ENCODE measurements at places on chromosomes 3 and 15.

DNA sequence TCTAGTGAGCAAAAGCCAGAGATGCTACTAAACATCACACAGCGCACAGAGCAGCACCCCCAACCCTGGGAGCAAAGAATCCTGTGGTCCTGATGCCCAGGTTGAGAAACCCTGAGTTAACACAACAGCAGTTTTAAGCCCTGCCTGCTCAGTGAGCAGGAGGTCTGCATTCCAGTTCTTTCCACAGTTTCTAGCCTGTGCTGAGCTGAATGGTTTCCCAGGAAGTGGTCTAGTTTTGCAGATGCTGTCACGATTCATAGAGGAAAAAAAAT, 171.1 kb upstream of the PROK2 start:
- DNase-seq: no peak

DNA sequence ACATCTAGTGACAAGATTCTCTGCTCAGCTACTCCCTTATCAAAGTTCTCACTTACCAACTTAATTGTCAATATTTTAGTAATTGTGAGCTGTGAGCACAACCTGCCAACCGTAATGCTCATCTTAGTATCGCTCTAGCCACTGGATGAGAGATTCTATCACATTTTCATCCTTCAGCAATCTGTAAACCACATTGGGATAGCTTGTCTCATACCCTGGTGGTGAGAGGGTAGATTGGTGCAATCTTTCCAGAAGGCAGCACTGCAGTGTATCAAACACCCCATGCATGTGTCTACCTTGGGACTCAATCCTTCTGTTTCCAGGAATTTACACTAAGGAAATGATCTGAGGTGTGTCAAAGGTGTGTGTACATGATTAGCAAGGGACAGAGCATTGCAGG, 18.9 kb upstream of the ATP8B4 start:
- no peak for DNase-seq

DNA sequence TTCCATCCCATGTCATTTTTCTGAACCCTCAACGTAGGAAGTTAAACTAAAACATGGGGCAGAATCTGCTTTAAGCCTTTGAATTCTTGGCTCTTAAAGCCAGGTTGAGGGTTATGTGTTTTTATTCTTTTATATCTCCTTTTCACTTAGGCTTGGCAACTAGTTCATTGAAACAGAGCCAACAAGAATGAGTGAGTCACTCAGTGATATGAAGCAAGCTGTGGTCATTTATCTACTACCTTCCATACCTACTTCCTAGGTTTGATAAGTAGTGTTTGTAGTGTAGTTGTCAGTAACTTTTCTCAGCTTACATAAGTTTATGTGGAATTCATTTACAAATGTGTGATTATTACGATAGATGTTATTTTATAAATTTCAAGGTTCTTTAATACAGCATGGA, 67.4 kb downstream of the SNRPN start:
- DNase-seq: no peak

- DNase-seq: no peak
Measured at GRCh38 chr15:40436116-40436891, 4.4 kb upstream of the BAHD1 start.

GRCh38 chr3:89795506-89795905, 688.1 kb downstream of the EPHA3 start:
- DNase-seq: no peak

DNA sequence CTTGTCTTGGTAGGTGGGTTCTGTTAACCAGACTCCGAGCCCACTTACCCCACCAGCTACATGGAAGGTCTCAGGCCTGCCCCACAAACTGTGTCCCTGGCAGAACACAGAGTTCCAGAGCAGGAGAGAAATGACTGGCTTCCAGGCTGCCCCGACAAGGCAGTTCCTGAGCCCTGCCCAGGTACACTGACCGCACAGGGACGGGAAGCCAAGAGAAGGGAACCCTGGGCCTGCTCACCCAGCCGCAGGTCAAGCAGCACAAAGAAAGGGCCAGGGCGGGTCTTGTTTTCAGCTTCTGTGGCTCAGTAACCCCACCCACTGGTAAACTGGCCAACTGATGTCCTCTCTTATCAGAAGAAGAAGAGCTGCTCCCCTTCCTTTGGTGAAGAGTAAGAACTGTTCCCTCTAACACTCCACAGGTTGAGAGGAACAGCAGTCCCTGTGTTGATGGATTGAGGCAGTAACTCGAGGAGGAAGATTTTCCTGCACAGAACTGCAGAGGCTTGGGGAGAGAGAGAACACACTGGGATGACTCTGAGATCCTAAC, 68.4 kb downstream of the CRTC3 start:
- DNase-seq: peak; percentile 35

- no peak for DNase-seq
Measured at GRCh38 chr3:188531210-188531609, 377.3 kb downstream of the LPP start.

DNA sequence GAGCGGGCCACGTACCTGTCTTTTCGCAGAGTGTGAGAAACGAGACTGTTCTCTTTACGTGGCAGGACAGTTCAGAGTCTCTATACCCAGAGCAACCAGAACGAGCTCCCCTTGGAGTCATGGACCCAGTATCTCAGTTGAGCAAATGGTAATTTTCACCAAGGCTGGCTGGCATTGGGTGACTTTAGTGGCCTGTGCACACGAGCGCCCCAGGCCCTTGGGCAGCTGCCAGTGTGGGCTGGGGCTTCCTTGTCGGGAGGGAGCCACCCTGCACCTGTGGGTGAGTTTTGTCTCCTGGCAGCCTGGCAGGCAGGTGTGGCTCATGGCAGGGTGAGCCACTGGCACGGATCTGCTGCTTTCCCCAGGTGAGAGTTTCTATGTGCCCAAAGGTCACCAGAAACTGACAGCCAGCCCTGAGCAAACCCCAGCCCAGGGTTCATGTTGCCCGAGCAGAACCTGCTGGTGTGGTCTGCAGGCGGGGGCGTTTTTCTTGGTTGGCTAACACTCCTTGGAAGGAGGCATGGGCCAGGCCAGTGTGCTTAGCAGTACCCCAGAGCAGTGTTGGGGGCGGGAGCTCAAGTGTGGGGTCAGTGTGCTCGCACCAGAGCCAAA, 135.0 kb downstream of the TJP1 start:
- no peak for DNase-seq

GRCh38 chr15:46270481-46271147, 635.8 kb downstream of the SQOR start:
- DNase-seq: no peak

- DNase-seq: no peak
Measured at GRCh38 chr3:17894434-17895060, 152.1 kb upstream of the TBC1D5 start.

- DNase-seq: no peak
Measured at GRCh38 chr3:155382396-155383042, 89.0 kb upstream of the STRIT1 start.

- no peak for DNase-seq
Measured at GRCh38 chr3:194667363-194667762, 4.6 kb downstream of the LSG1 start.

DNA sequence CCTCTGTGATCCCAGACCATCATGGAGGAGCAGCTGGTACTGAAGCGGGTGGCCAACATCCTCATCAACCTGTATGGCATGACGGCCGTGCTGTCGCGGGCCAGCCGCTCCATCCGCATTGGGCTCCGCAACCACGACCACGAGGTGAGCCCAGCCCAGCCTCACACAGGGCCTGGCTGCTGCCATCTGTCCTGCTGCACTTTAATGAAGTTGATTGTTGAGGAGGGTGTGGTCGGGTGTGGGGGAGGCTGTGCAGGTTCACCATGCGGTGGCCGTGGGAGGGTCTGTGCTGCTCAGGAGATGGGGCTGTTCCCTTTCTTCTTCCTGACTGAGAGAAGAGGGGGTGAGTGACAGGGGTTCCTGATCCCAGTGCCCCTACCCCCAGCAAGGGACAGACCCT, 30.6 kb downstream of the ACAD9 start:
- no peak for DNase-seq

- DNase-seq: no peak
Measured at GRCh38 chr15:90189781-90190467, 11.2 kb upstream of the SEMA4B start.

- no peak for DNase-seq
Measured at GRCh38 chr3:177781686-177782161, 584.4 kb upstream of the TBL1XR1 start.

DNA sequence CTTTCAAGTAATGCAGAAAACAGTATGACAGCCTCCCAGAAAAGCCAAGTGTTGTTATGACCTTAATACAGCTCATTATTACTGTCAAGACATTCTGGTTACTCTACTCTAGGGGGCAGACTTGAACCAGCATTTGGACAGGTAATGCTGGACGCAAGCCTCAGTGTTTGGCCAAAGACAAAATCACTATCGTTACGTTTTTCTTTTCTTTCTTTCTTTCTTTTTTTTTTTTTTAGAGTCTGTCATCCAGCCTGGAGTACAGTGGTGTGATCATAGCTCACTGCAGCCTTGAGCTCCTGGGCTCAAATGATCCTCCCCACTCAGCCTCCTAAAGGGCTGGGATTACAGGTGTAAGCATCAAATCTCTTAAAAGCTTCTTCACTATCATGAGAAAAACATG, 29.4 kb upstream of the TMEM45A start:
- DNase-seq: no peak

DNA sequence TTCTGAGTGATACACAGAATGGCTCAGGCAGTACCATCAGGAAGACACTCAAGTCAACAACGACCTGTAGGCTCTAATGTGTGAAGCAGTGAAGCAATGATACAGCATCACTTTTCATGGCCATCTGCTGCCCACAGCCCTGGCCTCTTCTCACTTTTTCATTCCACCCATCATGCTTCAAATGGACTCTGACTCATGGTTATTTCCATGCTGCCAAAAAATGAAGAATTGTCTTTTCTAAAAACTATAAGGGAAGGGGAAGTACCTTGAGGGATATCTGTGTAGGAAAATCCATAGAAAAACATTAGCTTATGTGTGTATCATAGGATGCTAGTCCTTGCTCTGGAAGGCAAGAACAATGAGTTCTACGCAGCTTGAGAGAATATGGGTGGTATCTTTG, 11.5 kb downstream of the HGD start:
- no peak for DNase-seq

DNA sequence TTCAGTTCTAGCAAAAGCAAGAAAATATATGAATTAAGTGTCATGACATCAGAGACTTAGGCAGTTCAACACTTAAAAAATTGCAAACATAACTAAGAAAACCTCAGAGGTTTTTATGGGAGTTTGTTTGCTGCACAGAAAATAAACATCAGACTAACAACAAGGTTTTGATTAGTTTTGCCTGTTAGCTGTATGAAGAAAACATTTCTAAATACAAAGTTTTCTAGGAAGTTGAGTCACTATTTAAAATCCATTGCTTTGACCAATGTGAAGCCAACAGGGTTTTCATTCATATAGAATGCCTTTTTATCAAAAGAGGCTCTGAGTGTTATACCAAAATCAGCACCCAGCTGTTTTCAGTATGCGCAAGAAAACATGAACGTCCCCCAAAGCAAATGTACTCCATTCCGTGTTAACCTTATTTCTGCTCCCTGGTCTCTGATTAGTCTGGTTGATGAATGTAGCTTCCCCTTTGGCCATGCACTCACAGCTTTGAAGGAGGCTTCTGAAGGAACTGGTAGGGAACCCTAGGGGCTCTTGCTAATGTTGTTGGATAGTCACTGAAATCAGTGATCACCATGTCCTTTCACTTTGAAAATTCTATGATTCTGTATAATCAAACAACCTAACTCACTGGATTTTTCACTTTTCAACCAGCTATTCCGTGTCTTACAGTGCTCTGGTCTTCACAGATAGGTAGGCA, 89.6 kb upstream of the TSEN2 start:
- DNase-seq: no peak

DNA sequence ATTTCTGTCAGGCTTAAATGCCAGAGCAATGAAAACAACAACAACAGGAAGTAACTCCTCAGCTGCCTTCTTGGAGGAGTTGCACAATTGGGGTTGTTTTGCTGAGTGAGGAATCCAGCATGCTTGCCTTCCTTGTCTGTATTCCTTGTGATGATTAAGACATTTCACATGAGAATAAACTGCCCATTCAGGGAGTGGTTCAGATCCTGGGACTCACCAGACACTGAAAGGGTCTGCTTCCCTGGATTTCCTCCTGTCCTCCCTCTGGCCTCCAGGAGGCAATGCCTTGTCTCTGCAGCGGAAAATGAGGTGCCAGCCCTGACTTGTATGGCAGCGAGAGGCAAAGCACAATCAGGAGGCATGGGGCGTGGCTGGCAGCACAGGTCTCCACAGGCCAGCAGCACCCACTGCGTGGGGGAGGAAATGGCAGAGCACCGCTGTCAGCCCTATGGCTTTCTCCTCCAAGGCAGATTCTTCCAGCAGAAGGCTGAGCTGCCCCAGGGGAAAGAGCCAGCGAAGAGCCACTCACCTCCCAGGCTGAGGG, 41.5 kb downstream of the RBP2 start:
- DNase-seq: no peak

GRCh38 chr15:64597477-64597822, 137.1 kb downstream of the ZNF609 start:
- DNase-seq: no peak

- DNase-seq: no peak
Measured at GRCh38 chr3:35643495-35643894, 4.2 kb downstream of the ARPP21 start.

- no peak for DNase-seq
Measured at GRCh38 chr3:42829083-42829627, 19.9 kb downstream of the ACKR2 start.

GRCh38 chr3:196513697-196514349, 1.3 kb downstream of the SMCO1 start:
- DNase-seq: no peak

DNA sequence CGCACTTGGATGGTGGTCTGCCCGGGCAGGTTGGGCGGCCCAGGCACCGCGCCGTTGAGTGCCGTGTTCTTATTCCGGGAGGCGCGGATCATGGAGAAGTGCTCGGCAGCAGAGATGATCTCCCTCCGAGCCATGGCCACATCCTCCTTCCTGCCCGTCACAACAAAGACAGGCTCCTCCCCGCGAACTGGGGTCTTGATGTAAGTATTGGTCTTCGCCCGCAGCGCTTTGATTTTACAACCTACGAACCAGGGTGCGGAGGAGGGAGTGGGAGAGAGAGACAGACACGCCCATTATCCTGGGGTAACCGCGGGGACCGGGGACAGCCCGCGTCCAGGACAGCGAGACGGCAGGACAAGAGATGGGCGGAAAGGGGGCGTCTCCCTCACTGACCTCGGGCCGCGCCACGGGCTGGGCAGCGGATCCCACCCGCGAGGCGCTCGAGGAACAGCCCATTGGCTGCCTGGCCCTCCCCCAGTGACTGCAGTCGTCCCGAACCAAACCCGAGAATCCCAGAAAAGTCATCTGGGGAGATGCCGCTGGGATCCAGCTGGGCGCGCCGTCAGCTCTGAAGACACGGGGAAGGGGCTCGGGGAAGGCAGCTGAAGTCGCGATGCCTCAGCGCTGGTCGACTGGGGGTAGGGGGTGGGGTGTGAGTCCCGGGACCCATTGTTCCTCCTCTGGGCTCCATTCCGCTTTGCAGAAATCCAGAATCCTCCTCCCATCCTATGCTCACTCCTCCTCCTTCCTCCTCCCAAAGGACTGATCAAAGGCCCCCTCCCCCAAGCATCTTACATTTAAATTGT, 1.2 kb downstream of the MEX3B start:
- DNase-seq: peak; percentile 63

All from caudate nucleus (tissue), 63 donors.